ENCODE measurements at places on chromosomes 12 and 14. TPM values are rescaled to one million over a fixed set of nuclear protein-coding genes. Genes with fewer than 3 reads are reported as not detected.

GRCh38 chr12:16307856-16308475 lies 30.5 kb upstream of the SLC15A5 start:
- DNase-seq, result no peak

GRCh38 chr12:43988838-43989560 lies 153.1 kb downstream of the TMEM117 start:
- DNase-seq, result no peak

DNA sequence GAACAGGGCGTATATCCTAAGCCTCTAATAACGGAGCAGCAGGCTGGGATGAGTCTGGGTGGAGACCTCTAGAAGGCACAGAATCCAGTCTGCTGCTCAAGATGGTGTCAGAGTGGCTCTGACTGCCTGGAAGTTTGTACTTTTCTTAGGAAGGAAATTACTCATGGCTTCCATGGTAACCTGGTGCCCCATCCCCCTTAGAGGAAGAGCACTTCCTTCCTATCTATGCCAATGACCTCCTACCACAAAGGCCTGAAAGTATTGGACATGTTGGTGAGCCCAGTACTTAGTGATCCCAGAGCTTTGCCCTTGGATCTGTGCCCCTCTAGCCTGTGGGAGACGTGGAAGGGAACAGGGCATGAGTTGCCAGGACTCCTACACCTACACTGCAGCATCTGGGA lies 1.5 kb downstream of the BATF start:
- no peak for DNase-seq

PTPRR gene
- polyA plus RNA-seq, result 0.67 TPM

TRIM9 gene
- polyA plus RNA-seq, result 1.6 TPM

MIP gene
- 0.35 TPM for polyA plus RNA-seq

All from forelimb muscle (tissue), 1 donor.